Kidney (tissue), 22 donors: ENCODE measurements at places on chromosomes 11 and 22. TPM values are rescaled to one million over a fixed set of nuclear protein-coding genes. Genes with fewer than 3 reads are reported as not detected.

DNA sequence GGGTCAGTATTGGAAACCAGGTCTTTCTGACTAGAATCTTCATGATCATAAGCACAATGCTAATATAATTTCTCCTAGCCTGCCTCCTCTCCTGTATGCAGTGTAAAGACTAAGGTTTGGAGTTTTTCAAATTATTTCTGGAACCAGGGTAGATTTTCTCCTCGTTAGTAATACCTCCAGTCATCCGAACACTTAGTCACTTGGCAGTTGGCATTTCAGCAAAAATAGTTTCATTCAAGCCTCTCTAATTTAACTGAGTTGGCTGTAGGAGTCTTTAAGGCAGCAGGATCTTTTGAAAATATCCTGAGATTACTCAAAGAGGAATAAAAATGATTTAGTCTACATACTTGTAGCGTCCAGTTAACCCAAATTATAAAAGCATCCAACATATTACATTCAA lies 6.3 kb downstream of the TYR start:
- DNase-seq = no peak

DNA sequence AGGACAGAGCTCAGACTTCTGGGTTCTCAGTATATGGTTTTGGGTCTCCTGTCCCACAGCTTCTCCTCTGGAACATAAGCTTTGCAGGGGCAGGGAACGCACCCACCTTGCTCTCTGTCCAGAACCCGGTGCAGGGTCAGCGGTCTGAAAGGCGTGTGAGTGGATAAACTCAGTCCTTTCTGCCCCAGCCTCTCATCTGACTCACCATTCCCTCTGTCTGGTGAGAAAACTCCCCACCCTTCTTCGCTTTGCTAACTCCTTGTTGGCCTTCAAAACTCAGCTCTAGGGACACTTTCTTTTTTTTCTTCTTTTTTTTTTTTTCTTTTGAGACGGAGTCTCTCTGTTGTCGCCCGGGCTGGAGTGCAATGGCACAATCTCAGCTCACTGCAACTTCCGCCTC lies 68.9 kb upstream of the NUP50 start:
- no peak for DNase-seq

- DNase-seq = no peak
Measured at GRCh38 chr22:45814198-45814597, 142.6 kb downstream of the ATXN10 start.

GPR83 gene
- total RNA-seq = 0.28 TPM

TRPM5 gene
- total RNA-seq = 0.25 TPM

OTOG gene
- total RNA-seq = 0.06 TPM
